ENCODE measurements at places on chromosomes 3 and 15. TPM values are rescaled to one million over a fixed set of nuclear protein-coding genes. Genes with fewer than 3 reads are reported as not detected.

Gene OR5K2
- total RNA-seq, result not detected

Gene GOLGA6A
- total RNA-seq, result 0.13 TPM

Gene NUTM1
- not detected for total RNA-seq

Gene RTP1
- not detected for total RNA-seq

DNA sequence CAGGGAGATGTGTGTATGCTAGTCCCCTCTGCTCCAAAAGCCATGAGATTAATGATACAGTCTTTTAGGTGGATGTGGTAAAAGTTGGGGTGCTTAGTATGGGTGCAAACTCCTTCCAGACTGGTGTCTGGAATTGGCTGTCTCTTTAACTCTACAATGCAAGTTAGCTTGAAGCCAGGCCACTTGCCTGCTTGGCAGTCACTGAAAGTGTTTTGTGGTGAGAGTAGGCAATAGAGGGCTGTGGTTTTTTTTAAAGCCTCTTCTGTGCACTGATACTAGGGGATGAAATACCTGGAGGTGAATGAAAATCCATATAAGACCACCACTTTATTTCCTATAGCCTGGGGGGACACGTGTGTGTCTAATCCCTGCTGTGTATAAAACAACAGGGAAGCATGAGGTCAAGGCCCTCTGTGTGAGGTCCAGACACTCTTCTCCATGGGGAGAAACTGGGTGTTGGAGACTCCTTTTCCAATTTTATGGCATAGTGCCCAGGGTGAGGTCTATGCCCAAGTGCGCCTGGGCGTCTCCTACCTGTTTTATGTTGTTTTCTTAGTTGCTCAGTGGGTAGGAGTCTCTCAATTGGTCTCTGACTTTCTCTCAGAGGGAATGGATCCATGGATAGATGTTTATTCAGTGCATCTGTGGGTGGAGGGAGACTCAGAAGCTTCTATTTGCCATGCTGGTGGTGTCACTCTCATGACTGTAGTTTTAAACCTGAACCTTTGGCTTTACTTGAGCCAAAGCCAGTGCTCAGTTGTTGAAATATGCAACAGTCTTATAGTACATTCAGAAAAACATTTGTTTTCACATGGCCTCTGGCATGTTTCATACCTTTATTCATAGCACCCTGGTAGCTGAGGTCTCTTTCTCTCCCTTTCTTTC, 327.8 kb upstream of the ATP11B start:
- DNase-seq, result no peak

GRCh38 chr15:78276064-78276943, 11.9 kb downstream of the DNAJA4 start:
- DNase-seq, result no peak
